MG63 (cell line): ENCODE measurements at places on chromosomes 7 and 10. TPM values are rescaled to one million over a fixed set of nuclear protein-coding genes. Genes with fewer than 3 reads are reported as not detected.
A peak's percentile ranks its signal among the peaks of the same experiment; 100 is the strongest.

GRCh38 chr10:101061624-101062231 lies at the start of gene KAZALD1:
Gene KAZALD1, plus strand, starts transcription at chr10:101061989. Its CDS starts 604 bp downstream, at chr10:101062593.
- DNase-seq, result peak; percentile 82

GRCh38 chr7:39741942-39742623 lies 118.7 kb downstream of the RALA start:
- DNase-seq, result peak; percentile 9

DNA sequence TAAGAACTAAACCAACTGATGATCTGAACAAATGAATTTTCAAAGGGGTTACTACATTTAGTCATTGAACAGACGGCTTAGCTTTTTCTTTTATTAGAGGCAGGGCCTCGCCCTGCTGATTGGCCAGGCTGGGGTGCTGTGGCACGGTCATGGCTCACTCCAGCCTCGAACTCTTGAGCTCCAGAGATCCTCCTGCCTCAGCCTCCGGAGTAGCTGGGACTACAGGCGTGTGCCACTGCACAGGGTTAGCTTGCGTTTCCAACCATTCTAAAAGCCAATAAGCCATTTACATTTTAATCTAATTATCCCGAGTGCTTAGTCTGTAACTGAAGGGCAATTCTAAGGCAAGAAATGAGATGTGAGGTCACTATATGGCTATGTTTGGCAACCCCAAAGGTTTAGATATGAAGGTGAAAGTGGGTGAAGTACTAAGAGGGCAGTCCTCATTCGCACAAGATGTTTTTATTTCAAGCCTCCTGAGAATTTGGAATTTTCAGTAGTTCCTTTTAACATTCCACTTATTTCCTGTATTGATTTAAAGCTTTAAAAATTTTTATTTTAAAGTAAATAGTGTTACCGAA lies 1.6 kb upstream of the CDK13 start:
- DNase-seq, result no peak

- DNase-seq, result no peak
Measured at GRCh38 chr7:21023841-21024484, 237.3 kb upstream of the SP8 start.

DNA sequence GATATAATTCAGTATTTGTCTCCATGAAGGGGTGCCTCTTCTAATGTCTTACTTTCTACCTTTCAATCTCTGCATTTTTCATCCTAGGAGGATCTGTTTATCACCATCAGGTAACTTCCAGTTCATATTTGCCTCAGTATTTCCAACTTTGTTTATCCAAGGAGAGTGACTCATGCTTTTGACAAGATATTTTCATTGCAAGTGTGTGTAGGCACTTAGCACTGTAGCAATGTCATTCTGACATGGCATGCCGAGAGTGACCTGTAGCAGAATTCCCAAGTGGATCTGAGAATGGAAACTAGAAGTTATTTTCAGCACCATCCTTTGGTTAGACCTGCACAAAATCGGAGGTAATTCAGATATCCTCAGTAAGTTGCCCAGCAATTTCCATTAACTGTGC lies 129.9 kb downstream of the INHBA start:
- DNase-seq, result no peak

HTRA1 gene
- total RNA-seq, result 26.0 and 40.8 TPM in 2 replicates

GRCh38 chr10:89799573-89799972 lies 98.2 kb downstream of the KIF20B start:
- no peak for DNase-seq

DNA sequence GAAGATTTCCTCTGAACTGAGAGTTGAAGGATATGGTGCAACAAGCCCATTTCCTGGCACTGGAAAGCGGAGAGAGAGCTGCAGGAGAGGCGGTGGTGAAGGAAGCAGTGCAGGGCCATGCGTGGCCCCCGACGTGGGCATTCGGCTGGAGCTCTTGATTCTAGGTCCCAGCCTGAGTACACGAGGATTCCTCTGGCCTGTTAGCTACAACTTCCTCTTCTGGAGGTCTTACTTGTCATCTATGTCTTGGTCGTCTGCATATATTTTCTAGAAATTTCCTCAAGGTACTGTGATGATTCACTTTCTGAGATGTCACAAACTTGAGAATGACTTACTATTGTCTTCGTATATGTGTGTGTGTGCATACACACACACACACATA lies 59.2 kb upstream of the JAZF1 start:
- DNase-seq, result no peak

MSMB gene
- total RNA-seq, result not detected in 2 replicates
